Fibroblast of skin of abdomen (primary cell): ENCODE measurements at places on chromosomes 16 and 17.

DNA sequence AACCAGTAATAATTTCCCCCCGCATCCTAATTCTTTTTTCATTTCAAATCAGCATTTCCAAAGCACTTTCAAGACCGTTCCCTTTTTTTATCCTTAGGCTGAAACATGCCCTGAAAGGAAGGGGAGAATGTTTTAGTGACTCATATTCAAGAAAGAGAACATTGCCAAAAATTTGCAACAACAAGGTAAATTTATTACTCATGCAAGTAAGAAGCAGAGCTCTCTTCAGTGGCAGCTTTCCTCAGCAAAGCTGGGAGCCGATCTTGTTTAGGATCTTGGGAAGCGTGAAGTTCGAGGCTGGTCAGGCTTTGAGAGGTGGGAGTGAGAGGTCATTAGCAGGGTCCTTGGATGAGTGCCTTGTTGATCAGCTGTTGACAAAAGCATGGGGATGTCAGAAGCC, 129.5 kb downstream of the PRKCA start:
- DNase-seq: peak; percentile 87

DNA sequence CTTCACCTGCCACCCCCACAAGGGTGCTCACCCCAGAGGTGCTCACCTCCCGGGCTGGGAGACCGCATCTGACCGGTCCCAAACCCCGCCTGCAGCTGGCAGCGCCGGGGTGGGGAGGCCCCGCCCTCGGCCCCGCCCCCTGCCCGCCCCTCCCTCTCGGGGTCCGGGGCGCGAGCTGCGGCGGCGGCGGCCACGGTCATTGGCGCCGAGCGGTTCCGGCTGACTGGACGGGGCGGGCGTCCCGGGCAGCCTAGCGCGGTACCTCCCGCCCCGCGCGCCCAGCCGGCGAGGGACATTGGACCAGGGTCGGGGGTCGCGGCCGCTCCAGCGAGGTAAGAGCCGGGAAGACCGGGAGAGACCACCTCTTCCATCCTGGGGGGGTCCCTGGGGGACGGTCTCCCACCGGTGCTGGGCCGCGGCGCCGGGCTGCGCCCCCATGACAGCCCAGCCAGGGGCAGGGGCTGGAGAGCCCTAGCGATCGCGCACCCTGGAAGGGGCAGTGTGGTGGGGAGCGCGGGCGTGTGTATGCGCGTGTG, at the start of gene CACNG5:
Gene CACNG5, plus strand, starts transcription at position 199 of the 536 bp plus-strand sequence. CDS start 42,216 bp downstream, outside the sequence.
- DNase-seq: no peak

GRCh38 chr17:15884731-15885130, 60.2 kb upstream of the ADORA2B start:
- peak; percentile 62 for DNase-seq

DNA sequence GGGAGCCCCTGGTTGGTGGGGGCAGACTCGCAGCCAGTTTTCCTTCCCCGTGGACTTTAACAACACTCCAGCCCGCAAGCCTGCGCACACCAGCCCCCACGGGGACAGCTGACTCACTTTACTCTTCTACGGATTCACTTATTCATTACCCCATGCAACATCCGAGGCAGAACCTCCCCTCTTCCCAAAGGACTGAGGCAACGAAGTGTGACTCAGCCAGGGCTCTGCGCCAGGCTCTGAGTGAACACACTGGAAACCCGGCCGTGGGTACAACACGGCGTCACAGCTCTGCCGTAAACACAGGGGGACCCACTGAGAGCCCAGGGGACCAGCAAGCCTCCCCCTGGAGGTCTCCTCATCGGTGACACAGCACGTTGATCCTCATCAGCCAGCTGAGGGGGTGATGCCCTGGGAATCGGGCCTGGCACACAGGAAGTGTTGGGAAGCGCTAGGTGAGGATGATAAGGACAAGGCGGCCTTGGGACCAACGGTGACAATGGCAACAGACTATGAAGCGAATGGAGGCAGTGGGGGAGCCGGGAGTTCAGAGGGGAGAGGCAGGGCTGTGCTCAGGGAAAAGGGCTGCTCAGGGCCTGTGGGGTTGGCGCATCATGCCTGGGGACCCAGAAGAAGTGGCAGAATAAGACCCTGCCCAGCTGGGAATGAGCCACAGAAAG, 14.6 kb downstream of the COTL1 start:
- peak; percentile 97 for DNase-seq

- DNase-seq: no peak
Measured at GRCh38 chr17:50871364-50871763, 5.2 kb upstream of the TOB1 start.

GRCh38 chr17:46046957-46047356, 47.9 kb downstream of the STH start:
- DNase-seq: no peak

DNA sequence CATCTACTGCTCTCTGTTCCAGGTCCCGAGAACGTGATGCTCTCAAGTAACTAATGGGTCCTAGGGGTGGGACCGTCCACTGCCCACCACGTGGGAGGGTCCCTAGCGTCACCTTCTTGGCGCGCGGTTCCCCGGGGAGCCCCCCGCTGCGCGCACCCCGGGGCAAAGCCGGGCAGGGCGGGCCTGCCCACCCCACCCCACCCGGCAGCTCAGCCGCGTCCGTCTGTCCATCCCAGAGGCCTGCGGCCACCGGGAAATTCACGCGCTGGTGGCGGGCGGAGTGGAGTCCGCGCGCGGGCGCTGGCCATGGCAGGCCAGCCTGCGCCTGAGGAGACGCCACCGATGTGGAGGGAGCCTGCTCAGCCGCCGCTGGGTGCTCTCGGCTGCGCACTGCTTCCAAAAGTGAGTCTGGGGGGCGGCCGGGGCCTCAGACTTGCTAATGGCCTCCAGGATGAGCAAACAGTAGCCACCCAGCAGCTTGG, 494 bp downstream of the PRSS41 start:
- DNase-seq: no peak

DNA sequence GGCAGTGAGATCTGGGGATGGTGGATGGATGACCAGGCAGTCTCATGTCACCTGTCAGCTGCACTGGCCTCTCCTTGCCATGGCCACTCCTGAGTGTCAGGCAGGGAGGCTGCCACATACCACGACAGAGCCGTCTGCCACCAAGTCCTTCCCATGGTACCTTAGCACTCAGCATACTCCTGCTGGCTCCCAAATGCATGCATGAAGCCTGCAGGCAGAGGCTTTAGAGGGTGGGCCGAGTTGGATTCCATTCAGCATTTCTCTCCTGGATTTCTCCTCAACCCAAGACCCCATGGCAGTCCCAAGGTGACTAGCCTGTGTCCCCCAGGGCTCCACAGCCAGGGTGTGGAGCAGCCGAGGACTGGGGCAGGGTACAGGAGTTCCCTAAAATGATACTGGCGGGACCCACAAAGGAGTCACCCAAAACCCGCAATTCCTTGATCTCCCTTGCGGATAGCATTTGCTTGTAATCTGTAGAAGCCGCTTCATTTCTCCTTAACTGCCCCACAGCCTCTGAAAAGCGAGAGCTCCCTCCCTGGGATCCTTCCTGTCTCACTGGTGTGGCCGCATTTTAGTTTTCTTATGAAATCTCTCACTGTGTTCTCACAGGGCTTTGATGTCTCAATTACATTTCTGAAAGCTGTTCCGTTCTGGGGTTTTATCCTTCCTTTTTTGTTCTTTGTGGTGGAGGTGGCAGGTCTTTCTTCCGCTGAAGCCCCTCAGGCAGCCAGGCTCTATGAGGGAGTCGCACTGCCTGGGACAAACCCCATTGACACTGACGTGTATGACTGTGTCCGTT, 141.4 kb downstream of the SOCS1 start:
- DNase-seq: no peak

- peak; percentile 1 for DNase-seq
Measured at GRCh38 chr17:28086519-28086918, 44.0 kb downstream of the NLK start.

- no peak for DNase-seq
Measured at GRCh38 chr16:75309899-75310430, 58.5 kb upstream of the BCAR1 start.

DNA sequence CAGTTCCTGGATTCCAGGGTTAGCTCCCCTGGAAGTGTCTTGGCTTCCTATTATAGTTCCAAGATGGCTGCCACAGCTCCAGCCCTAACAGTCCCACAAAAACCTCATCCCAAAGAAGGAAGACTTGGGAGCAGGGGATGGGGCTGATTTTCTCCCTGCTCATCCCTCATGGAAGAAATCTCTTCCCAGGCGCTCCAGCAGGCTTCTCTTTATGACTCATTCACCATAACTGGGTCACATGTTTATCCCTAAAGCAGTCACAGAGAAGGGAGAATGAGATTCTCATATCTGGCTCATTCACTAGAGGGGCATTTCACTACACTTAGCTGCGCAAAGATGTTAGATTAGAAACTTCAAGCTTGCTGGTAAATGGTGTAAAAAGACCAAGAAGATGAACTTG, 206.5 kb upstream of the IRX3 start:
- peak; percentile 68 for DNase-seq

GRCh38 chr16:67571981-67572431, 9.7 kb downstream of the CTCF start:
- DNase-seq: peak; percentile 64

DNA sequence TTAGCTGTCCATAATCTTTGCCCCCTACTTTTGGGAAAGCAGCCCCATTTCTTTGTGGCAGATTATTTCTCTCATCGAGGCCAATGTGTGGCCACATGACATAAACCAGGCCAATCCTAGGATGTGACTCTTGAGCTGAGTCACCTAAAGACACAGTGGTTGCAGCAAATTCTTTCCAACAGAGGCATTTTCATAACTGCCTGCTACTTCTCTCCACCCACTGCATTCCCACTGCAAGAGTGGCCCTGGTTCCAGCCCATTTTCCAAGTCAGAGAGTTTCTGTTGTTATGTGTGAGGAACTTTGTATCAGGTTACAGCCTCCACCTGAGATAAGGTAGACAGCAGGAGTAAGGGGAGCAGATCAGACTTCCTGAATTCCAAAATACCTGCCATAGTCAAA, 195.2 kb downstream of the RGS9 start:
- peak; percentile 41 for DNase-seq

DNA sequence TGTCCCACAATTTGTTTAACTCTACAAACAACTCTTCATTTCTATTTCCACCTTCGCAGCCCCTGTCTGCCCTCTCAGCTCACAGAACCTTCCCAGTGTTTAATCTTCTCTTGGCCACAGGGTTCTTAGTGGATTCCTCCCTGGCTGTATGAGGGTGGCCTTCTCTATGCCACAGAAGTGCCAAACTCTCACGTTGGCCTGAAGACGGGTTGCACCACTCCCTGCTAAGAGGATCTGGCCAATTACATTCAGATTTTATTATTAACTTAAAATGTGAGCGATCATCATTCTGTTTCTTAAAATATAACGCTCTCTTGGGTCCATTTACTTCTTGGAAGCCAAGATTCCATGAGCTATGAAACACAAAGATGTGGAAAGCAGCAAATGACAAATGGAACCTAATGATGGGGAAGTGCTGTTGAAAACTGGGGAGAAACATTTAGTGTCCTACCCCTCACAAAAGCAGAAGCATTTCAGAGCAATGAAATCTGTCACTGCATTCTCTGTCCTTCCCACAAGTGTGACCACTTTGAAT, 91.3 kb upstream of the NOG start:
- DNase-seq: no peak

- no peak for DNase-seq
Measured at GRCh38 chr17:14427900-14428647, 127.2 kb downstream of the HS3ST3B1 start.
